ENCODE measurements at places on chromosomes 1 and 21. TPM values are rescaled to one million over a fixed set of nuclear protein-coding genes. Genes with fewer than 3 reads are reported as not detected.
A peak's percentile ranks its signal among the peaks of the same experiment; 100 is the strongest.

- H3K36me3 ChIP-seq: no peaks in the 10 kb centered on the region
- H3K27me3 ChIP-seq: peaks cover 7% of the 10 kb centered on the region
- no peak overlapping the region for H3K27ac ChIP-seq
- no peak for DNase-seq
These were observed 28.6 kb upstream of the STUM start for GRCh38 chr1:226519716-226520598.

GRCh38 chr1:150156868-150157603 lies 7.3 kb downstream of the PLEKHO1 start:
- peaks cover 89% of the 10 kb centered on the region for H3K36me3 ChIP-seq
- no peak overlapping the region for H3K4me3 ChIP-seq
- H3K27me3 ChIP-seq: no peaks in the 10 kb centered on the region
- DNase-seq: no peak
- peaks cover 94% of the 10 kb centered on the region for H3K4me1 ChIP-seq
- peak overlapping the region; percentile 11 for H3K27ac ChIP-seq

DNA sequence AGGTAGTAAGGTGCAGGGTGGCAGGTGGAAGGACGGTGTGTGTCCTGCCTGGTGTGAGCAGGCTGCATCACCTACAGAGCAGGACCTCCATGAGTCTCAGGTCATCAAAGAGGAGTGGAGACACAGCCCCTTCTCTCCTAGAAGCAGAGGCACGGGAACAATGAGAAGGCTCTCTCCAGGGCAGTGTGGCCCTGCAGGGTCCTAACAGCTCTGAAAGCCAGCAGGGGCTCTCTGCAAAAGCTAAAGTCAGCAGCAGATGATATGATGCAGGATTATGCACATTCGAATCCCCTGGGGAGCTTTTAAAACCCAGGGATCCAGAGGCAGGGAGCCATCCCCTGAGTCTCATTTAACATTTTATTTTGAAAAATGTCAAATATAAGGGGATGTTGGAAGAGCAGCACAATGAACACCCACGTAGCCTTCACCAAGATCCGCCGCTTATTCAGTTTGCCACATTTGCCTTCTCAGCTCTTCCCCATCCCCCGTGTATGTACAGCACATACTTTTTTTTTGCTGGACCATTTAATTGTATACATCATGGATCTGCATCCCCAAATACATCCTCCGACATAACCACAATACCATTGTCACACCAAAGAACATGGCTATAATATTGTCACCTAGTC lies 88.1 kb downstream of the CNIH3 start:
- H3K4me3 ChIP-seq: no peak overlapping the region
- H3K36me3 ChIP-seq: no peaks in the 10 kb centered on the region
- no peak for DNase-seq
- H3K27me3 ChIP-seq: peaks cover 4% of the 10 kb centered on the region

- H3K4me3 ChIP-seq: no peak overlapping the region
- H3K4me1 ChIP-seq: no peaks in the 10 kb centered on the region
- H3K27ac ChIP-seq: no peak overlapping the region
- H3K36me3 ChIP-seq: no peaks in the 10 kb centered on the region
- H3K27me3 ChIP-seq: peaks cover 29% of the 10 kb centered on the region
These were observed 9.2 kb upstream of the FNBP1L start for GRCh38 chr1:93438716-93439115.

DNA sequence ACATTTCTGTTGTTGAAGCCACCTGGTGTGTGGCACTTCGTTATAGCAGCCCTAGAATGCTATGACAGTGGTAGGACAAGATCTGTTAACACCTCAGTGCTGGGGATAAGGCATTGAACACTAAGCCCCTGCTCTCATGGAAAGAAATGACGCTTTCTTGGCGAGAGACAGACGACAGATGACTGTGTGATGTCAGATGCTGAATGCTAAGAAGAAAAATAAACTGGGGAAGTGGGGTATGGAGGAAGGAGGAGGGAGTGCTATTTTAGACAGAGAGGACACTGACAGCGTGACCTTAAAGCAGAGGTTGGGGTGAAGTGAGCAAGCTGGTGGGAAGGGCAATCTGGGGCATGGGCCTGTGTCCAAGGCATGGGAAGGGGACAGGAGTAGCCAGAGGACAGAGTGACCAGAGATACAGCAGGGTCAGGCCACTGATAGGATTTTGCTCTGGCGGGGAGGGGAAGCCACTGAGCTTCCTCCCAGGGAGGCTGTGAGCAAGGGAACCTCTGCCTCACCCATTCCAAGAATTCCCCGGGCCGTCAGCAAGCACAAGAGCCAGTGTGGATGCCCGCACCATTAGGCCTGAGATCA lies 15.2 kb downstream of the DOP1B start:
- no peak overlapping the region for H3K4me3 ChIP-seq
- DNase-seq: no peak
- H3K27ac ChIP-seq: peak overlapping the region; percentile 26
- H3K4me1 ChIP-seq: peaks cover 27% of the 10 kb centered on the region
- no peaks in the 10 kb centered on the region for H3K27me3 ChIP-seq

- H3K4me3 ChIP-seq: no peak overlapping the region
- H3K27ac ChIP-seq: no peak overlapping the region
- H3K36me3 ChIP-seq: no peaks in the 10 kb centered on the region
- no peak for DNase-seq
These were observed 124.4 kb upstream of the PLPPR4 start for GRCh38 chr1:99139876-99140275.

GRCh38 chr1:116107371-116107770 lies 3.8 kb upstream of the MAB21L3 start:
- DNase-seq: no peak
- peaks cover 9% of the 10 kb centered on the region for H3K27me3 ChIP-seq
- no peaks in the 10 kb centered on the region for H3K36me3 ChIP-seq

- peak overlapping the region; percentile 77 for H3K27ac ChIP-seq
- H3K36me3 ChIP-seq: peaks cover 26% of the 10 kb centered on the region
- DNase-seq: peak; percentile 41
- peak overlapping the region; percentile 17 for H3K4me3 ChIP-seq
These were observed 10.1 kb upstream of the XCL2 start for GRCh38 chr1:168553680-168554553.

- no peak for DNase-seq
- H3K27me3 ChIP-seq: peaks cover 2% of the 10 kb centered on the region
- no peak overlapping the region for H3K27ac ChIP-seq
- H3K4me1 ChIP-seq: no peaks in the 10 kb centered on the region
These were observed 4.4 kb downstream of the F13B start for GRCh38 chr1:197062692-197063091.

- H3K36me3 ChIP-seq: peaks cover 28% of the 10 kb centered on the region
- H3K4me3 ChIP-seq: peak overlapping the region; percentile 72
- H3K4me1 ChIP-seq: peaks cover 46% of the 10 kb centered on the region
These were observed 35.8 kb downstream of the SLC2A1 start for GRCh38 chr1:42922687-42923366.

DNA sequence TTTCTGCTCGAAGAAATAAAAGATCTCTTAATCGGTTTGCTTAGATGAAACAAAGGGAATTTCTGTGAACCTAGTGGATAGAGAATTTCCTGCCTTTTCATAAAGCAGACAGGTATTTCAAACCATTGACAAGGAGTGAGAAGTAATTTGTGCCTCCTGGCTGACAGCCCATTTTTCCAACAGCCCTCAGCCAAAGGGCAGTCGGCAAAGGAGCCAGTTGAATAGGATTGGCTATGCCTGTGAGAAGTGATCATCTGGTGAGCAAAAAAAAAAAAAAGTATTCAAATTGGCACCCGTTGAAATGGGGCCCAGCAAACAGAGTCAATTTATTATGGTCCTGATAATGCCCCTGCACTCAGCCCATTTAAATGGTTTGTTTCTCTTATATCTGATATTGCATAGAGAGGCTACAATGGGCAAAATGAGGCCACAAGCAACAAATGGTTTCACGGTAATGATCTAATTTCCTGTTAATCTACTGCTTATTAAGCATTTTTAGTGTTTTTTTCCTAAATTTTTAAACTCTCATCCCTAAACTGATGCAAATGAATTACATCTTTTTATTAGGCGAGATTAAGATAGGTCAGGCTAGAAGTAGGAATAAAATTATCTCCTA lies 477.5 kb downstream of the NUF2 start:
- H3K4me3 ChIP-seq: no peak overlapping the region

- H3K27ac ChIP-seq: peak overlapping the region; percentile 95
- H3K4me3 ChIP-seq: peak overlapping the region; percentile 93
- peaks cover 3% of the 10 kb centered on the region for H3K27me3 ChIP-seq
- DNase-seq: no peak
- H3K36me3 ChIP-seq: peaks cover 3% of the 10 kb centered on the region
These were observed 440 bp upstream of the MUL1 start for GRCh38 chr1:20508411-20508771.

- no peak overlapping the region for H3K27ac ChIP-seq
- H3K27me3 ChIP-seq: no peaks in the 10 kb centered on the region
- no peak for DNase-seq
These were observed 21.5 kb downstream of the TUT4 start for GRCh38 chr1:52531249-52531872.

GRCh38 chr1:69592341-69592740 lies 24.6 kb downstream of the LRRC7 start:
- no peaks in the 10 kb centered on the region for H3K36me3 ChIP-seq
- no peaks in the 10 kb centered on the region for H3K4me1 ChIP-seq
- no peaks in the 10 kb centered on the region for H3K27me3 ChIP-seq
- no peak overlapping the region for H3K27ac ChIP-seq
- DNase-seq: no peak
- no peak overlapping the region for H3K4me3 ChIP-seq

GRCh38 chr1:112264553-112264952 lies 131.5 kb upstream of the CTTNBP2NL start:
- peaks cover 18% of the 10 kb centered on the region for H3K27me3 ChIP-seq
- no peaks in the 10 kb centered on the region for H3K4me1 ChIP-seq
- H3K27ac ChIP-seq: no peak overlapping the region
- no peak for DNase-seq
- H3K36me3 ChIP-seq: no peaks in the 10 kb centered on the region

DNA sequence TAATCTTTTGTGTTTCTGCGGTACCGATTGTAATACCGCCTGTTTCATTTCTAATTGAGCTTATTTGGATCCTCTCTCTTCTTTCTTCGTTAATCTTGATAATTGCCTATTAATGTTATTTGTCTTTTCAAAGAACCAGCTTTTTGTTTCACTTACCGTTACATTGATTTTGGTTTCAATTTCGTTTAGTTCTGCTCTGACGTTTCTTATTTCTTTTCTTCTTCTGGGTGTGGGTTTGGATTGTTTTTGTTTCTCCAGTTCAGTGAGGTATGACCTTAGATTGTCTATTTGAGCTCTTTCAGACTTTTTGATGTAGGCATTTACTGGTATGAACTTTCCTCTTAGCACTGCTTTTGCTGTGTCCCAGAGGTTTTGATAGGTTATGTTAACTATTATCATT lies 9.4 kb downstream of the OR2M2 start:
- no peaks in the 10 kb centered on the region for H3K4me1 ChIP-seq
- H3K27me3 ChIP-seq: no peaks in the 10 kb centered on the region
- DNase-seq: no peak
- no peaks in the 10 kb centered on the region for H3K36me3 ChIP-seq
- no peak overlapping the region for H3K4me3 ChIP-seq

- DNase-seq: no peak
- H3K27me3 ChIP-seq: no peaks in the 10 kb centered on the region
- no peak overlapping the region for H3K4me3 ChIP-seq
- H3K4me1 ChIP-seq: no peaks in the 10 kb centered on the region
- H3K36me3 ChIP-seq: no peaks in the 10 kb centered on the region
These were observed 10.1 kb upstream of the GPR153 start for GRCh38 chr1:6271006-6271405.

- DNase-seq: no peak
- no peak overlapping the region for H3K27ac ChIP-seq
- peaks cover 20% of the 10 kb centered on the region for H3K27me3 ChIP-seq
- no peaks in the 10 kb centered on the region for H3K4me1 ChIP-seq
These were observed 51.0 kb downstream of the EDN2 start for GRCh38 chr1:41433501-41433900.

DNA sequence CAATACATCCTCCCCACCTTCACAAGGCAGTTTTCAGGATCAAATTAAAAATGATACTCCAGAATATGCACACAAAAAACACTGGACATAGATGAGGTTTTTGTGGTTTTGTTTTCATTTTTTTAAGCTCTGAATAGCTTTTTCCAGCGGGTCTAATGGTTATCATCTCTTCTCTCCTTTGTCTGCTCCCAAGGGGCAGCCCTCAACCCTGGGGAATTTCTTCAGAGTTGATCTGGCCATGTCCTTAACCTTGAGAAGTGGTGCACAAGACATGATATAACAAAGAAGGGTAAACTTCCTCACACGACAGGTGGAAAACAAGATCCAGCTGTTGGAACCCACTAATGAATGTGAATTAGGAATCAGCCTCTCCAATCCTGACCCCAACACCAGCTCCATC lies 1.5 kb upstream of the CD244 start:
- peaks cover 5% of the 10 kb centered on the region for H3K36me3 ChIP-seq
- H3K27me3 ChIP-seq: no peaks in the 10 kb centered on the region
- no peak overlapping the region for H3K27ac ChIP-seq
- H3K4me1 ChIP-seq: peaks cover 52% of the 10 kb centered on the region
- H3K4me3 ChIP-seq: no peak overlapping the region

GRCh38 chr1:23787701-23788100 lies 3.2 kb upstream of the LYPLA2 start:
- H3K4me1 ChIP-seq: peaks cover 31% of the 10 kb centered on the region
- DNase-seq: no peak
- H3K4me3 ChIP-seq: no peak overlapping the region
- no peaks in the 10 kb centered on the region for H3K27me3 ChIP-seq
- peaks cover 57% of the 10 kb centered on the region for H3K36me3 ChIP-seq

DNA sequence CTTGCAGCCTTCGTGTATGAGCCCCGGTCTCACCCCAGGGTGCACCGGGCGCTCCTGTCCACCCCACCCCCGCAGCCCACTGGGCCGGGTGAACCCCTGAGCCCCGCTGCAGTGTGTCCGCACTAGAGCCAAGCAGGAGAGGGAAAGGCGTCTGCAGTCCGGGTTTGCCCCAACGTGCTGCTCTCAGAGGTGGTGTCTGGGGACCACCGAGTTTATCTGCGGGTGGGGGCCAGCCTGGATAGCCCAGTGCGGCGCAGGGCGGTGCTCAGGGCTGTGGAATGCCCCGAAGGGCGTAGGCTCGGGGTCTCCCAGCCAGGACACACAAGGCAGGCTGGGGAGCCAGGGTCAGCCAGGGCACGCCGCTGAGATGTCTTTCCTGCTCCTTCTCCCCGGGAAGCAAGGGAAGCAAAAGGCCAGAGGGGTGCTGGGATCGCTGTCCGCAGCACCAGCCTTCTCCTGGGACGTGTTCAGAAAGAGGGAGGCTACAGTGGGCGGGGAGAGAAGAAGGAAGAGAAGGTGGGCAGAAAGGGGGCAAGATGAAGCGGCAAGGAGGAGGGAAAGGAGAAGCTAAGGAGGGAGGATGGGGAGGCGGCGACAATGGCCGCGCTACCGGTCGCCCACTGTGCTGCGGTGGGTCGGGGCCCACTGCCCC lies 56.6 kb downstream of the MAB21L3 start:
- peak overlapping the region; percentile 71 for H3K4me3 ChIP-seq
- peak overlapping the region; percentile 85 for H3K27ac ChIP-seq
- no peaks in the 10 kb centered on the region for H3K36me3 ChIP-seq
- peaks cover 11% of the 10 kb centered on the region for H3K27me3 ChIP-seq
- DNase-seq: no peak

The CTH gene
- 5.9 TPM for total RNA-seq

The COG2 gene
- 31.2 TPM for total RNA-seq

The S100A7A gene
- total RNA-seq: not detected

The OSBPL9 gene
- 45.8 TPM for total RNA-seq

The ACP6 gene
- total RNA-seq: 19.5 TPM

The LORICRIN gene
- not detected for total RNA-seq

The CRYZL1 gene
- total RNA-seq: 30.2 TPM

Measured in activated CD8-positive, alpha-beta T cell treated with anti-CD3 and anti-CD28 coated beads, Interleukin-2, amount 10 ng/mL, durations not matched to agents 7 days and 5 days (primary cell).